ENCODE measurements at places on chromosomes 6 and 20.

GRCh38 chr20:48066246-48066645, 281.0 kb upstream of the SULF2 start:
- DNase-seq, result peak; percentile 95

DNA sequence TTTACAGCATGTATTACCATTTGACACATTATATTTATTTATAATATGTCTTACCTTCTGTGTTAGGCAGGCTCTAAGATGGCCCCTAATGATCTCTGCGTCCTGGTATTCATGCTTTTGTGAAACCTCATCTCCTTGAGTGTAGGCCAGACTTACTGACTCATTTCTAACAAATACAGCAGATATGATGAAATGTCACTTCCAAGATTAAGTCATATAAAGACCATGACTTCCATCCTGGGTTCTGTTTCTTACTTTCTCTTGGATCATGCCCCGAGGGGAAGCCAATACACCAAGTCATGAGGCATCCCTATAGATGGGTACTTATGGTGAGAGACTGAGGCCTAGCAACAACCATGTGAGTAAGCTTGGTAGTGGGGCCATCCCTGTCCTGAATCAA, 30.2 kb downstream of the ZHX3 start:
- no peak for DNase-seq

DNA sequence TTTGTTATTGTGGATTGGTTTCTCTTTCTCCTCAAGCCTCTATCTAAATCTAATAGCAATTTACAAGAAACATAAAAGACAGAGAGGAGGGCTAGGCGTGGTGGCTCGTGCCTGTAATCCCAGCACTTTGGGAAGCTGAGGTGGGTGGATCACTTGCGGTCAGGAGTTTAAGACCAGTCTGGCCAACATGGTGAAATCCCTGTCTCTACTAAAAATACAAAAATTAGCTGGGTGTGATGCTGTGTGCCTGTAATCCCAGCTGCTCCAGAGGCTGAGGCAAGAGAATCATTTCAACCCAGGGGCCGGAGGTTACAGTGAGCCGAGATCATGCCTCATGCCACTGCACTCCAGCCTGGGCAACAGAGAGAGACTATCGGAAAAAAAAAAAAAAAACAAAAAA, 46.6 kb downstream of the SLC2A12 start:
- no peak for DNase-seq

- DNase-seq, result no peak
These were observed 105.1 kb upstream of the CNKSR3 start for GRCh38 chr6:154615483-154616025.

DNA sequence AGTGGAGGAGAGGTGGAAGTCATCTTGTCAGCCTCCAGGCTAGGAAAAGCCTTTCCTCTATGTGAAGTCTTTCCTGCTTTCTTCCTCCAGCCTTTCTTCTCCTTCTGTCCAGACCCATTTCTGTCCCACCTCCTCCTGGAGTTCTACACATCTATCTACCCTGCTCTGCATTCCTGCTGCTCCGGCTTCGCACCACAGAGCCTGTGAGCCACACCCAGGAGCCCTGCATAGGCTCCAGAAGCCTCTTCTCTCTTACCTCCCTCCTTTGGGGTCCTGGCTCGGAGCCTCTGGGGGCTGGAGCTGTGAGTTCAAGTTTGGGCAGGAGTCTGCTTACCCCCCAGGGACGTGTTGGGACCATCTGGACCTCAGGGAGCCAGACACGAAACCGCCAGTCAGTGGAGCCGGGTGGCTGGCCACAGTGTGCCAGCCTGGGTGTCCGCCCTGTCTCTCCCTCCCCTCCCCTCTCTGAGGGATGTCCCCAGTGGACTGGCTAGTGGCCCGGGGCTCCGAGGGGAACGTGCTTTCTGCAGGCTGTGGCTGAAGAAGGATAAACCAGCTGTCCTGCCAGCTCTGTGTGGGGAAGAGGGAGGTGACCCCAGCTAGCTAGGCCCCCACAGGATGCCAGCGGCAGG, 99.2 kb downstream of the VEGFA start:
- no peak for DNase-seq
